ENCODE measurements at places on chromosomes 7 and 10.

- DNase-seq = no peak
Observed at GRCh38 chr10:130218181-130218641, 82.0 kb downstream of the GLRX3 start.

GRCh38 chr10:99013885-99014284 lies 221.8 kb downstream of the HPSE2 start:
- no peak for DNase-seq

DNA sequence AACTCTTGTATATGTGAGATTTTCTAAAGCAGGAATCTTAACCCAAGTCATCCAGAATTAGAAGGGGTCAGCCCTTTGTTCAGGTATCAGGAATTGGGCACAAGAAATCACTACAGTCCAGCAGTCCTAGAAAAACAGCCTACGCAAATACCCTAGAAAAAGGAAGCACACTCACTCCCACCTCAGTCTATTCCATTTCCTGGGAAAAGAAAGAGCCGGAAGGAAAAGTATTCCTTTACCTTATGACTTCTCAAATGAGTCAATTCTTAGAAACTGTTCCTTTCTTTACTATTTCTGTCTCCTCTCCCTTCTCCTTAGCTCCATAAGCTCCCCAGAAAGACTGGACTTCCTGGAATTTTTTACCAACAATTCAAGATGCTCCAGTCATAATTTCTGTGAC lies 62.7 kb downstream of the DNAJC12 start:
- DNase-seq = no peak

DNA sequence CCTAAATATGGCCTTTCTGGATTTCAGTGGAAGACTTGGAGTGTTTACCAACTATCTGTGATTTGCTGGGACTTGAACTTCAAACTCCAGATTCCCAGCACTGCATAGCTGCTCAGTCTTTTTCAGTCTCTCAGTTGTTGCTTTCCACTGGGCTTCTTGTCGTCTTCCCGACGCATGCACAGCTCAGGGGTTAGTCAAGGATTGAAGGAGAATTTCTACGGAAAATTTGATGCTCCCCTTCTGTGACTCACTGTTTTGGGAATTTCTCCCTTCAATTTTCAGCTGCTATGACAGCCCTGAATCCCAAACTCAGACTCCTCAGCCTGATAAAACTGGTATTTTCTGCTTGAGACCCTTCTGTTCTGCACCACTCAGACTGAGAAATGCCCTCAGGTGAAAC lies 91.7 kb downstream of the CYP26A1 start:
- no peak for DNase-seq

DNA sequence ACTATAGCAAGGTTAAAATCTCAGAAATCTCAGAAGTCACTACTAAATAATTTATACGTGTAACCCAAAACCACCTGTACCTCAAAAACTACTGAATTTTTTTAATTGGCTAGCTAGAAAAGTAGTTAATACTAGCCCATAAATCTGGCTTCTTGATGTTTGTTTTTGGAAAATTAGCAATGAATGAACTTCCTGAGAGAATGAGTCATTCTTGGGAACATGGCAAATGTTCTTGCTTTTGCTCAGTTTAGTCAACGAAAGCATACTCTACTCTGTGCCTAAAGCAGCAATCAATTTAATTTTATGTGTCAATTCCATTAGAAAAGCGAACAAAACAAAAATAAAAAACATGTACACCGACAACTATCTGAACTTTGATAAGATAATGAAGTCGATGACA lies 69.2 kb downstream of the SEMA3E start:
- no peak for DNase-seq

DNA sequence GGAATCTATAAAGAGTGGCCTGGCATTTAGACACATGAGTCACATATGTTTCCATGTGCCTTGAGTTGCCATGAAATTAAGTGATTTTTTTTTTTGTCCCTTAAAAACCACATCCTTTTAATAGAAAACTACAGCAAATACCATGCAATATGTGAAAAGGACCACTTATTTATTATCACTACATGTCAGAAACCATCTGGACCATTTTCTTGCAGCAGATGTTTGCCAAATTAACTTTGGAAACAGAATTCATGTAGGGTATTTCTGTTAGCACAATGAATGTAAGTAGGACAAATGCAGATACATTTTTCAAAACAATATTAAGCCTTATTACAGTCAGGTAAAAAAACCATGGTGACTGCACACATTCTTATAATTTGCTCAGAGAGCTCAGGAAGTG lies 230.6 kb downstream of the REEP3 start:
- DNase-seq = no peak

DNA sequence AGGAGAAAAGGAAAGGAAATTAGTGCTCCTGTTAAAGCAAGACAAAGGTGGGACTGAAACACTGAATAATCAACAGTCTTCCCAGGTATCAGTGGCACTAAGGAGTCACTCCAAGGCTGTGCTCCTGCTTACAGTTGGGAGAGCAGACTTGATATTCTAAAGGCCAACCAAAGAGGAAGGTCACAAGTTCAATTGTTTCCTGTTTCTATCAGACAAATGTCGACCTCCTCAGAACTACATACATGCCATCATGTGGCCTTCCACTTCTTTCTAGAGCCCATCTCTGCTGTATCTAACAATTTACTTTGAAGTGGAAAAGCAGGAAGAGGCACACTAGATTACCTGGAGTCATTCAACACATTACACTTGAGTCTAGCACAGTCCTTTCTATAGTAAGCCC lies 3.4 kb downstream of the ZNF239 start:
- no peak for DNase-seq

DNA sequence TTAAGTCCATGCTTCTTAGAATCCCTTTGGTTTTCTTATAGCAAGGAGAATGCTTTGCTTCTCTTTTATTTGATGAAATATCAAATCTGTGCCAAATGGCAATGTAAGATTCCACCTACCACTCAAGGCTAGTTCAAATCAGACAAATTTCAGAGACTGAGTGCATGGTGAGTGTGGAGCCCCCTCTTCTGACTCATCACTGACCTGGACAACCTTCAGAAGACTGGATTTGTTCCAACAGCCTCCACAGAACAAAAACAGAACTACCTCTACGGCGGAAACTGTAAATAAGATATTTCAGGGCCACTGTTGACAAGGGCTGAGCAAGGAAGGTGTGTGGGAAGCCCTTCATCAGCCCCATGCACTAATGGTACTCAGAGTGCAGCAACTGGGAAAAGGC lies 21.1 kb downstream of the NCAPG2 start:
- no peak for DNase-seq

DNA sequence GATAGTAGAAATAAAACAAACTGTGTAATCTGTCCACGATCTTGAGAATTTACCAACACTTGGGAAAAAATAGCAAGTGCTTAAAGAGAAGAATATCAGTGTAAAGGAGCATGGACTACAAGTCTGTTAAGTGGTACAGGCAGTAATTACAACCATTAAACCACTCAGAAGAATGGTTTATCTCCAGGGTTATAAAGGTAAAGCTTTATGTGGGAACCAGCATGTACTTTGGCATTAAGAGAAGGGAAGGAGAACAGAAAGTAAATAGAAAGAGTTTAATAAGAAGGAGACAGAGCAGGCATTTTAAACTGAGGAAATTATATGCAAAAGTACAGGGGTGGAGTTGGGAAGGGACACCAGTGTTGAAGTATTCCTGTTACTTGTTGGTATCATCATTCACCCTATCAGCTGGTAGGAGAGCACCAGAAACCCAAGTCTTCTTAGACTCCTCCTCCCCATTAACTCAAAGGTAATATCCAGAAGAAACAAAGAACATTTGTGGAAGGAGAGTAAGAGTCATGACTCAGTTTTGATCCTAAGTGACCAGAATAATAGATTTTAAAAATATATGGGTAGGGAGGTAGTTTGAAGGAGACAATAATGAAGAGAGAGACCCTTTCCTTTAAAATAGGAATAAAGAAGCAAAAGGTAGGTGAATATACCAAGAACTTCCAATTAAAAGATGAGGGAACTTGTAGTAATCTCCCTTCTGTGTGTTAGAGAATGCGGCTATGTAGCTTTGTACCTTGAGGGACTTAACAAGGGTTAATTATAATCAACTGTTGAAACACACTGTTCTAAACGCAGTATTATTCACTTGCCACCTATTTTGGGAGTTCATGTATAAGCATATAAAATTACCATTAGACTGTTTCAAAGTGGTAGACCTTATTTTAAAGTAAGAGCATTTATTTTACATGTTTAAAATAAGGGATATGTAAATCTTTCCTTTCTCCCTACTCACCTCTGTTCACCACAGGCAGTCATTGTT lies 92.1 kb upstream of the STRIP2 start:
- DNase-seq = no peak

GRCh38 chr7:20200971-20201370 lies 16.2 kb downstream of the MACC1 start:
- DNase-seq = no peak

GRCh38 chr10:114412907-114413797 lies 8.8 kb upstream of the AFAP1L2 start:
- DNase-seq = no peak

DNA sequence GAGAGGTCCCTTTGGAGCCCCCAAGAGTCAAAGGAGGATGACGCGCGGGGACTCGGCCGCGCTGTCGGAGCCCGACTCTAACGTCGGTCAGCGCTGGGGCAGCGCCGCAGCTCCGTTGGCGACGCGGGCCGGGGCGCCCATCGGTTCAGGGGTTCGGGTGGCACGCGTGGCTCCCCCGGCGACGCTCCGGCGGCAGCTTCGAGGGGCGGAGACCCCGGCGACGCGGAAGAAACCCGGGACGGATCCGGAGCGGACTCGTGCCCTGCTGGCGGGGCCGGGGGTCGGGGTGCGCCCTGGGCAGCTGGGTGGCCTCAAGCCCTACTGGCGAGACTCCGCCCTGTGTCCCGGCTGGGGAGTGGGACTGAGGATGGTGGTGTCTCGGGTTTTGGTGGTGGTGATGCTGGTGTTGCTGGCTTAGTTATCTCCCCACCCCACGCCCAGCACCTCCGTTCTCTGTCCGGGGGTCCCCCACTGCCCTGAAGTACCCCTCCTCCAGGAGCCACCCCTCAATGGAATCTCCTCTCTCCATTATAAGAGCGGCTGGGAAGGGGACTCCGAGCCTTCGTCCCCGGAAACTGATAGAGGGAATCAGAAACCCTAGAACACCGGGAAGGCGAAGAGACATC lies at the start of gene NAT16:
Gene NAT16, minus strand, starts transcription at position 164 of the 626 bp plus-strand sequence. CDS start 5,486 bp downstream, outside the sequence.
- DNase-seq = no peak

DNA sequence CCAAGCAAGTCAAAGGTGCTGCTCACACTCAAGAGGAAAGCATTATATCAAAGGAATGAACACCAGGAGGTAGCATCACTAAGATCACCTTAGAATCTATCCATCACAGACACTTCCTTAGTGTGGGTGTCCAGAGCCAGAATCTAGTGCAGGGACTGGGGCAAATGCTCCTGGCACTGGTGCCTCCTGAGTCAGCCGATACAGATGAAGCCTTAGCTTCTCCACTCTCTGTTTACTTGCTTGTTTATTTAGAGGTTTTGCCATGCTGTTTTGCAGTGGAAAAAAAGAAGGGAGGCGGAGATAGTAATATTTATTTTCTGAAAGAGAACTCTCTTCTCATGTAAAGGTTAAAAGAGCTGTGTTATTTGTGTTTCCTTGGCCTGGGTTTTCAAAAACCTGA lies 303.1 kb downstream of the WDR11 start:
- no peak for DNase-seq

DNA sequence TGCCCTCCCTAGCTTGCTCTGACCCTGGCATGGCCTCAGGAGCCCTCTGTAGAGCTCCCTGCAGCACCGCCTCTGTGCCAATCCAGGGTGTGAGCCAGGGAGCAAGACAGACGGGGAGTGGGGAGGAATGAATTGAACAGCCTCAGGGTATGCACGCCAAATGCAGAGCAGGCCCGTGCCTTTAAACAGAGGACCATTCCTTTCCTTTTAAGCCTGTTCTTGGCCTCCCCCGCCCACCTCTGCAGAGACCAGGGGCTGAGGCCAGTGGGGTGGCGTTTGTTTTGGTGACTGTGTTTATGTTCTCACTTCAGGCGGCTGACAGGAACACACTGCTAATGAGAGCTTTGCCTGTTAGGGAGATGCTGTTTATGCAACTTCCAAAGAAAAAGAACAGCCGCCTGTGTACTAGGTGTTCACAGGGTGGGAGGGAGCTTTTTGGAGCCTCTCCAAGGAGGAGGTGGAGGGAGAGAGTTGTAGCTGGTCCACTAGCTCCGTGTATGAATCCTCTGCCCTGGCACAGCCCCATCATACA lies 528.1 kb upstream of the DPP6 start:
- no peak for DNase-seq

DNA sequence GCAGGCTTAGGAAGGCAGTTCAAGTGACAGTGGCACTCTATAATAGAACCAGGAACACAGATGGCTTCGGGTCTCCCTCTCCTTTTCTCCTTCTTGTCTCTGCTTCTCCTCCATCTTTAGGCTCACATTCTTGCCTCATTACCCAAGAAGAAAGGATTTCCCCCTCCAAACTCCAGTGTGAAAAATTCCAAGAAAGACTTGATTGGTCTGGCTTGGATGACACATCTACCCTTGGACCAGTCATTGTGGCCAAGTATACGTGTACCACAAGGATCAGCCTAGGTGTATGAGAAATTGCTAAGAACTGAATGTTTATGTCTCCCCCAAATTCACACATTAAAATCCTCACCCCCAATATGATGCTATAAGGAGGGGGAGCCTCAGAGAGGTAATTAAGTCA lies 53.9 kb downstream of the PRTFDC1 start:
- no peak for DNase-seq

DNA sequence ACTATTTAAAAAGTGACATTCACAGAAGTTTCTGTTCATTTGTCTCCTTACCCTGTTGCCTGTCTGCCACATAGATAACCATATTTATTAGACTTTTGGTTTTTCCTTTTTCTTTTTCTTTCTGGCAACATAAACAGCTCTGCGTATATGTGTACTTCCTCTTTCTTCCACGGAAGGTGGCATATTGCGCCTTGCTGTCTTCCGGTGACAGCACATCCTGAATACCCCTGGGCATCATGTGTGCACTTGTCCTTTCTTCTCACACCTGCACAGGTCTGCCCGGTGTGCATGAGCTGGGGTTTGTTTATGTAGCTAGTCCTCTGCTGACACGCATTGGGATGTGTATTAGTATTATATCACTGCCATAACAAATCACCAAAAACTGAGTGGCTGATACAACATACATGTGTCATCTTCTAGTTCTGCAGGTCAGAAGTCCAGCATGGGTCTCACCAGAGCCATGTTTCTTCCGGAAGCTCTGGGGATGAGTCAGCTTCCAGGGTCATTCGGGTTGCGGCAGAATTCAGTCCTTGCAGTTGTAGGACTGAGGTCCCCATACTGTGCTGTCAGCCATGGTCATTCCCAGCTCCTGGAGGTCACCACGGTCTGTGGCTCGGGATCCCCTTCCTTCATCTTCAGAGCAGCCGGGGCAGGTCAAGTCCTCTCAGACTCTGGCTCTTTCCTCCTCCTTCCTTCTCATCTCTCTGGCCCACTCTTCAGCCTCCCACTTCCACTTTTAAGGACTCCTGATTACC lies 596.0 kb upstream of the FOXK1 start:
- DNase-seq = no peak

- DNase-seq = no peak
Observed at GRCh38 chr7:38757931-38758330, 126.8 kb upstream of the AMPH start.

- no peak for DNase-seq
Observed at GRCh38 chr7:27151931-27152815, at the start of gene HOXA3. HOXA3 (minus strand) TSS chr7:27152583; CDS start chr7:27110640, 41,943 bp downstream.
